Astrocyte of the spinal cord (primary cell): ENCODE measurements at places on chromosomes 1 and 21.

GRCh38 chr1:25711555-25712298, 88.3 kb upstream of the SELENON start:
- peak; percentile 38 for DNase-seq

- DNase-seq: no peak
Observed at GRCh38 chr1:94218332-94218731, 19.1 kb downstream of the ARHGAP29 start.

DNA sequence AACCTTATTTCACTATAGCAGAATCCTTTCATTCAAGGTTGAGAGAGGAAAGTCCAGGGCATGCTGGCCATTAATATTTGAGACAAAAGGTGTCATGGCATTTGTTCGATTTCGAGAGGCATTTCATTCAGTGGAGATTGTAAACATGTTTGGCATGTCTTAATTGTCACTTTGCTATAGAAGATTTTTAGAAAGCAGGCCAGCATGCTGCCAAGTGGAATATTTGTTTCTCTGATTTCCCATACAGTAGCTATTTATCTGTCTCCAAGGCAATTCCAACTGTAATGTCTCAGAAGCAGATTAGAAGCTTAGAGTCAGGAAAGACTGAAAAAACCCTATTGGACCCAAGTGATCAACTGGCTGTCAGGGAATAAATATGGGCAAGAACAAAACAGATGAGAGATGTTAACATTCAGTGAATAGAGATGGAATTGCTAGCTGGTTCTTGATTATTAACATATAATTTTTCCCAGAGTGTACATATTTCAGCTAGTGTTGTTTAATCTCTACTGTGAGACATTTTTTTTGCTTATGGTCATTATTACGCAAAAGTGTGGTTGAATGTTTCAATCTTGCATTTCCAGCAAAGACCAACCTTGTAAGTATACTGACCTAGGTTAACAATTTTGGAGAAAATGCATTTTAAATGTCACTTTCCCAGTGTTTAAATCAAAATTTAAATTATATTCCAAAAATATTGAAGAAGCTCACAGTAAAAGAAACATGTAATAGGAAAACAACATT, 174.6 kb downstream of the KCNK2 start:
- no peak for DNase-seq

GRCh38 chr1:16920951-16921350, 780 bp upstream of the CROCC start:
- DNase-seq: no peak

GRCh38 chr1:93666613-93667384, 14.8 kb downstream of the BCAR3 start:
- DNase-seq: peak; percentile 67

GRCh38 chr1:201634261-201634660, 95.3 kb downstream of the NAV1 start:
- peak; percentile 55 for DNase-seq

GRCh38 chr1:211708006-211708405, 32.6 kb upstream of the NEK2 start:
- no peak for DNase-seq

DNA sequence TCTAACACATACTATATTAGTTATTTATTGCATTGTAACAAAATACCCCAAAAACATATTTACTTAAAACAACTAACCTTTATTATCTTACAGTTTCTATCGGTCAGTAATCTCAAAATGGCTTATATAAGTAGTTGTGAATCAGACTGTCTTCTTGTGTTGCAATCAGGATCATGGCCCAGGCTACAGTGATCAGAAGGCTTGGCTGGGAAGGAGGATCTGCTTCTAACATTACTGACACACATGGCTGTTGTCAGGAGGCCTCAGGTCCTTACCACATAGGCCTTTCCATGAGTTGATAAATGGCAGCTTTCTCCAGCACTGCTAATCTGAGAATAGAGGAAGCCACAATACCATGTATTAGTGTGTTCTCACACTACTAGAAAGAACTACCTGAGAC, 33.7 kb downstream of the CFH start:
- DNase-seq: no peak

DNA sequence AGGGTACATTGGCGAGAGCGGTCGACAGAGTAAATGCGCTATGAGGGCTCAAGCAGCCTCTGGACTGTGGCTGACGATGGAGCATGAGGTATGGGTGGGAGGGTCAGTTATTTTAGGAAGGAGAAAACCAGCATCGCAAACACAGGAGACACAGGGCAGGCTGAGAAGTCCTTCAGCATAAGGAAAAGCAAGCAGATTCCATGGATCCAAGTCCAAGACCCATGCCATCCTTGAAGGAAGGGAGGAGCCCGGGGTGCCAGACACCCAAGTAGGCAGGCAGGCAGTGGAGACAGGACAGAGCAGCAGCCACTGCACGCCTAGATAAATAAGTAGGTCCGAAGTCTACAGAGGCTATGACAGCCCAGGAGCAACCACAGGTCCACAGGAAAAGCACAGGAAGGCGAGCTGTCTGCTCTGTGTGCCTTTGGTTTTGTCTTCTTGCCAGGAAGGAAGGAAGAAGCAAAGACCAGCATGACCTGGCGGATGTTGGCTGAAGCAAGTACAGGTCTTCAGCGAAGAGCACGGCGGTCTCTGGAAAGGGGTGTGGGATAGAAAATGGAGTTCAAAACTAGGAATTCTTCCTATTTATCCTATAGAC, 76.4 kb upstream of the SLC45A1 start:
- DNase-seq: no peak

- peak; percentile 76 for DNase-seq
Observed at GRCh38 chr1:168225476-168226190, at the start of gene SFT2D2. SFT2D2 (plus strand) TSS chr1:168226004; CDS start chr1:168226080, 76 bp downstream.

DNA sequence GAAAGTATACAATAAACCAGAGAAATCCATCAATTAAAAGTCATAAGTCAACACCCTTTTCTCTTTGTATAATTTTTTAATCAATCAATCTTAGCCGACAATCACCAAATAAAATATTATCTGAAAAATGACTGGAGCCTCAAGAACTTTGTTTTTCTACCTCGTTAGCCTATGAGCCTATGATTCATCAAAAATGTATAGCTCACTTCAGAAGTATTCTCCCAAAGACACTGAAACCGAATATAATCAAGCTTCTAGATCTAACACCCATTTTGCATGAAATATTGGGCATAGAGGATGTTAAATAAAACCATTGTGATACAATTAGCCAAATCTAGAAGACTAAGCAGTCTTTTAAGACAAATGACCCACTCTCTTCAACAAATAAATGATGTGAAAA, 17.8 kb upstream of the RSBN1 start:
- DNase-seq: peak; percentile 42

GRCh38 chr1:201649761-201650622, 111.1 kb downstream of the NAV1 start:
- DNase-seq: peak; percentile 86

GRCh38 chr1:158248118-158248517, 6.1 kb upstream of the CD1A start:
- DNase-seq: no peak

DNA sequence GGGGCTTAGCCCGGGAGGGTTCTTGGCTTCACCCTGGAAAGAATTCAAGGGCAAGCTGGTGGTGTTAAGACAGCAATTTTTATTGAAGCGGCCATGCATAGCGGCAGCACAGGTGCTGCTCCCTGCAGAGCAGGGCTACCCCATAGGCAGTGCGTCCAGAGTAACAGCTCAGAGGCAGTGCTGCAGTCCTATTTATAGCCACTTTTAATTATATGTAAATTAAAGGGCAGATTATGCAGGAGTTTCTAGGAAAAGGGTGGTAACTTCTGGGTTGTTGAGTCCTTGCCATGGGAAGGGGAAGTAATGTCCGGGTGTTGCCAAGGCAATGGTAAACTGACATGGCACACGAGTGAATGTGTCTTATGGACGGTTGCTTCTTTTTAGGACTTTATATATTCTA, 57.0 kb downstream of the VPS26C start:
- no peak for DNase-seq

- DNase-seq: no peak
Observed at GRCh38 chr1:213138391-213138790, 87.3 kb downstream of the RPS6KC1 start.

GRCh38 chr1:64895500-64895899, 70.8 kb downstream of the JAK1 start:
- DNase-seq: peak; percentile 44

- DNase-seq: peak; percentile 71
Observed at GRCh38 chr1:212162635-212163034, 122.6 kb upstream of the PPP2R5A start.

DNA sequence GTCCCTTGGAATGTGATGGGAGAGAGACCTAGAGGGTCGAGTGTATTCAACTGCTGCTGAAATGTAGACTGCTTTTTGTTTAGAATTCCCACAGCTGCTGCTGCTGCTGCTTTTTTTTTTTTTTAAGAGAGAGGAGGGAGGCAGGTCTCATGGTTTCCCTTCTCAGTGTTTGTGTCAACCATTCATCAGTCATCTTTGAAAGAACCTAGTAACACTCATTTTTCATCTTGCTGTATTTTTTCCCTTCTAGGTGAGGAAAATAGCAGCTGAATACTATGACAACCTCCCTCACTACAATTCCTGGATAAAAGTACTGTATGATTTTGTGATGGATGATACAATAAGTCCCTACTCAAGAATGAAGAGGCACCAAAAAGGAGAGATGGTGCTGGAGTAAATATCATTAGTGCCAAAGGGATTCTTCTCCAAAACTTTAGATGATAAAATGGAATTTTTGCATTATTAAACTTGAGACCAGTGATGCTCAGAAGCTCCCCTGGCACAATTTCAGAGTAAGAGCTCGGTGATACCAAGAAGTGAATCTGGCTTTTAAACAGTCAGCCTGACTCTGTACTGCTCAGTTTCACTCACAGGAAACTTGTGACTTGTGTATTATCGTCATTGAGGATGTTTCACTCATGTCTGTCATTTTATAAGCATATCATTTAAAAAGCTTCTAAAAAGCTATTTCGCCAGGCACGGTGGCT, 9.2 kb downstream of the DEGS1 start:
- DNase-seq: no peak

DNA sequence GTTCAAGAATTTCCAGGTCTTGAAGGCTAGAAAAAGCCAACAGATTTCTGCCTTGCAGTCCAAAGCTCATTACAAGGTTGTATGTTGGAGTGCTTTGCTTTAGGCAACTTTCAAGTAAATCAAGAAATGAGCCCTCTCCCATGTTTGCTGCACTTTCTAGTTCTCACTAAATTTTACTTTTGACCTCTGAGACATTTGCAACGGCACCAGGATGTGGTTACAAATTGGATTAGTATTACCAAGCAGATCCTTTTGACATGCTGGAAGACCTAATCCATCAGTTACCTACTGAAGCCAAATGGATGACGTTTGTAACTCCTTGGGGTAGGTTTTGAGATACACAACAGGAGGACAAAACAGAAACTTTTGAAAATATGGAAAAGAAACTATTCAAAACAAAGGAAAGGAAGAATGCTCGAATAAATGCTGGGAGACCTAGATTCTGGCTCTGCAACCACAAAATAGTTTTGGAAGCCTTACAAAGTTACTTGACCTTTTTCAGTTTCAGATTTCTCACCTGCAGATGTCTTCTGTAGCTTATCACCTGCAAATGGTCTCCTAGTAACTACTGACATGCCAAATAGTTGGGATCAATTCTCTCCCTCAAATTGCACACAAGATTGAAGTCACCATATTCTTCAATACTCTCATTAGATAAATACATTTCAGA, 251.7 kb upstream of the ADGRL2 start:
- DNase-seq: no peak

DNA sequence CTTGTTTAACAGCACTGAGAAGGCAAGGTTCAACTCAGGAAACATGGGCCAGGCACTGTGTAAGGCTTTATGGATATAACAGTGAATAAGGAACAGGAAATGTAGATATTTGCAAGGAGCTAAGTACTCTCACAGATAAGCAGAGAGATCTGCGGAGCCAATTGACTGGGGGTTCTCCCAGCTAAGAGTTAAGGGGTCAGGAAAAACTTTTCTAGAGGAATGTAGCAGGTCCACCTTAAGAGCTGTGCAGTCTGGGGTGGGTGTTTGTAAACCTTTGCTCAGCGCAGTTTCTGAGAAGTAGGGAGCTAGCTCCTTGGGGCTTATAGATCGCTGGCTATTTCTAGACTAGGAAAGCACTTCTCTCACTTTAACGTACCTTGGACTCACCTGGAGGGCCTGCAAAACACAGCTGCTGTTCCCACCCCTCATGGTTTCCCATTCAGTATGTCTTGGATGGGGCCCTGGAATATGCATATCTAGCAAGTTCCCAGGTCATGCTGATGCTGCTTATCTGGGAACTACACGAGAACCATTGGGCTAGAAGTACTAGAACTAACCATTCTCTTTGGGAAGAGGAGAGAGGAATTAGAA, 51.7 kb downstream of the TLCD4 start:
- no peak for DNase-seq

DNA sequence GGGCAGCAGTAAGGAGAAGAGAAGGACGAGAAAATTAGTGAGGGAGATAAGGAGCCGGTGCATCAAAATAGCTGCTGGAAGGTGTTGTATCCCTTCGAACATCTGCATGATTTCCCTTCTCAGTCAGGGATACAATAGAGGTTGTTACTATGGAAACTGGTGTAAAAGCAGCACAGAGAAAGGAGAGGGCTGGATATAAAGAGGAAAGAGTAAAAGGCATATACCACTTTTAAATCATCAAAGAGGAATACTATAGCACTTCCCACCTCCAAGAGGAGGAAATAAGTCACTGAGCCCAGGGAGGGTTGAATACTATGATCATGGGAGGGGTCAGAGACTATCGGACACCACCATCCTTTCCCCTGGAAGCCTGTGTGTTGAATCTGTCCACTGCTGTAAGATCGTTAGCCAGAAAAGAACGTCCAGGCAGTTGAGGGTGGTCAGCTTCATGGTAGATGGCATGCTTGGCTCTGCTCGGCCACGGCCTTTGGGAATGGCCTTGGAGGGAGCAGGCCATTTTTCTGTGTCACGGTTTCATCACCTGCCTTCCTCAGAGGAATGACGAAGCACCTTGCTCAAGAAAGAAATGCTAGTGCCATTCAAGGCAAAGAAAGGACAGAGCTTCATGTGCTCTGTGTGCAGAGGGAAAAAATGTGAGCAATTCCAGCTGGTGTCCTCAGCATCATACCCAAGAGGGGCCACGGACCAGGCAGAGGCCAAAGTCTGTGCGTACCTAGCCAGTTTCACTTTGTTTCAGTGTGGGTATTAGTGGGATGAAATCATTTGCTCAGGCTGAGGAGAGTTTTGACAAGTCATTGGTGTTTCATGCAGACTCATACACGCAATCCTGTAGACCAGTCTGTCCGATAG, 64.2 kb downstream of the IRF2BP2 start:
- DNase-seq: no peak

GRCh38 chr1:218475275-218475674, 130.1 kb downstream of the TGFB2 start:
- no peak for DNase-seq

GRCh38 chr1:40133312-40133665, 27.9 kb upstream of the RLF start:
- no peak for DNase-seq
